ENCODE measurements at places on chromosomes 2 and 18.

GRCh38 chr2:163132850-163133249 is 294.3 kb upstream of the KCNH7 start:
- no peak for DNase-seq

DNA sequence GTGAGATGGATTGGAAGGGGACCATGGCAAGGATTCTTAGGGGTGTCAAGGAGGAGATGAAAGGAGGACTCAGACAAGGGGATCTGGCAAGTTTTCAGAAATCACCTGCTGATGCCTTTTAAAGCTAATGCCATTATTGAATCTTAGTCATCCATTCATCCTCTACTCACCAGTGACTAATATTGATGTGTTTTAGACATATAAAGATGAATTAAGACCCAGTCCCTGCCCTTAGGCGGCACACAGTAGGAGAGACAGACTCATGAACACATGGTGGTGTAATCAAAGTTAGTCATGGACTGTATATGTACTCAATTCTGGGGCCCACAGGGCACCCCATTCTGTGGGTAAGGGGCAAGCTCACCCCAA is 56.5 kb upstream of the ATL2 start:
- no peak for DNase-seq

DNA sequence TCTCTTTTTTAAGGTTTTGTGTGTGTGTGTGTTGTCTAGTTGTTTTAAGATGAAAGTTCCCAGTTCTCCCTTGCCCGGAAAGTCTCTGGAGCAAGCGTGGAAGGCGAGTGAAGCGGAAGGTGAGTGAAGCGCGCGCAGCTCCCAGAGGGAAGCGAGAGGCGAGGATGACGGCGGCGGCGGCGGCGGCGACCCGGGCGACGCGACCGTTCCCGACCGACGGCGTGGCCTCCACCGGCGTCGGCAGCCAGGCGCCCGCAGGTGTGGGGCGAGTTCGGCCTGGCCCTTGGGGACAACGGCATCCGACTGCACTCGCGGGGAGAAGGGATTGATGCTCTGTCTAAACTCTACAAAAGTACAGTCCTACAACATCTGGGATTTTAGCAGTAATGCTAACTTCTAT is 321.9 kb downstream of the CELF4 start:
- DNase-seq: no peak

GRCh38 chr2:239167766-239168444 is 232.9 kb downstream of the HDAC4 start:
- DNase-seq: no peak

GRCh38 chr18:3061581-3062312 is 48.8 kb upstream of the LPIN2 start:
- no peak for DNase-seq

DNA sequence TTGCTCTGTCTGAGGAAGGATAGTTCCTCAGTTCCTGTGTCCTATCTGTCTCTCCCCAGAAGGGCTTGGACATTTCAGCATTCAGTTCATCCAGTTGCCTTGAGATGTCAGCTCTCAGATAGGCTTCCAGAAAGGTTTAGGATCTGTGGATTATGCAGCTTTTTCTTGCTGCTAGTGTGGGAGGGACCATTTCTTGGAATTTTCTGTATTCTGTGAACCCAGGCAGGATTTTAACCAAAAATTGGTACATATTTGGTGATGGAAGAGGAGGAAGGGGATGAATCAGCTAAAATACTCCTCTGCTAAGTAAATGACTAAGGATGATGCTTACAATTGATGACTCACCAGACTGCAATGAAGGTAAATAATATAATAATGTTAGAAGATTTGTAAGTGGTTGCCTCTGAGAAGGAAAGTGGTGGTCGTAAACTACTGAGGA is 58.6 kb upstream of the DOCK10 start:
- no peak for DNase-seq

DNA sequence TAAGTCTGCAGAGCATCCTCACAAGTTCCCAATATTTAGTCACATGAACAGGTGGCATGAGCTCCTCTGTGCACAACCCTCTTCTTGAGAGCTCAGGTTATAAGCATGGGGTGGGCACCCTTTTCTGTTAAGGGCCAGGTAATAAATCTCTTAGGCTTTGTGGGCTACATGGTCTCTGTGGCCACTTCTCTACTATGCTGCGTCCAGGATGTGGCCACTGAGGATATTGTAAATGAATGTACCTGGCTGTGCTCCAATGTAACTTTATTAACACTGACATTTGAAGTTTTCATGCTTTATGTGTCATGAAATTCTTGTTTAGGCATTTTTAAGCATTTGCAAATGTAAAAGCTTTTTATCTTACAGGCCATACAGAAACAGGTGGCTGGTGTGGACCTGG is 116.8 kb upstream of the ST6GAL2 start:
- no peak for DNase-seq

Measured in GOT3 (cell line).